T-cell (primary cell): ENCODE measurements at places on chromosomes 1 and 21. TPM values are rescaled to one million over a fixed set of nuclear protein-coding genes. Genes with fewer than 3 reads are reported as not detected.

FAM72A gene
- total RNA-seq = 1.5 TPM

PRELP gene
- total RNA-seq = not detected

HLX gene
- total RNA-seq = 0.41 TPM

BSND gene
- not detected for total RNA-seq

PLPPR4 gene
- total RNA-seq = not detected

BEND5 gene
- 7.9 TPM for total RNA-seq

GJA9 gene
- total RNA-seq = not detected

DNA sequence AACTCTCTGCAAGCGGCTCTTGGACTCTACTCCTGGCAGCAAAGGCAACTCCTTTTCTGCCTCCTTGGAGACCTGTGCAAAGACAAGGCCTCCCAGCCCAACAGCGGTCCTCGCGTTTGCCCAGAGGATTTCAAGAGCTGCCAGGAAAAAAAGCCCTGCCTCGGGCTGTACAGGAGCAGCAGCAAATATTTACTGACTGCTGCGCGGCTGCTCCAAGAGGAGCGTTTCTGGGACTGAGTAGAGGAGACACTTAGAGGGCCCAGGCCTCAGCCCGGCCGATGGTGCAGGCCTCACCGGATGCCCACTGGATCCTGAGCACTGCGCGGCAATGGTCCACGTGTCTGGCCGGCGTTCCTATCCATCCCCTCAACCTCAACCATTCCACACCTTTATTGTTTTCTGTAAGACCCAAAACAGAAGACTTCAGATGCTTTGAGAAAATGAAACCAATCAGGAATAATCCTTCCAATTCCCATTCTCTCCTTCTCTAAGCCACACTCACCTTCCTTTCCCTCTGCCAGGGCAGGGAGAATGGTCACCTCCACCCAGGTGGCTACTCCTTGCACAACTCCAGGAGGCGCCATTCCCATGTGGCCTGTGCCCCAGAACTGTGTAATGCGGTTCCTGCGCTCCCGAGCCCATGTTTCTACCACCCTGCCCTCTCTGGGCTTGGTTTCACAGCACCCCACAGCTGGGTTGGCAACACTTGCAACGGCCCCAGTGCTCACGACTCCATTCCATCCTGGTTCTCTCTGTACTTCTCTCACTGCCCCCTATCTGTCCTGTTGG lies 215.8 kb downstream of the TRABD2B start:
- DNase-seq = no peak

- DNase-seq = no peak
Measured at GRCh38 chr1:111649227-111649626, 29.6 kb downstream of the RAP1A start.

DNA sequence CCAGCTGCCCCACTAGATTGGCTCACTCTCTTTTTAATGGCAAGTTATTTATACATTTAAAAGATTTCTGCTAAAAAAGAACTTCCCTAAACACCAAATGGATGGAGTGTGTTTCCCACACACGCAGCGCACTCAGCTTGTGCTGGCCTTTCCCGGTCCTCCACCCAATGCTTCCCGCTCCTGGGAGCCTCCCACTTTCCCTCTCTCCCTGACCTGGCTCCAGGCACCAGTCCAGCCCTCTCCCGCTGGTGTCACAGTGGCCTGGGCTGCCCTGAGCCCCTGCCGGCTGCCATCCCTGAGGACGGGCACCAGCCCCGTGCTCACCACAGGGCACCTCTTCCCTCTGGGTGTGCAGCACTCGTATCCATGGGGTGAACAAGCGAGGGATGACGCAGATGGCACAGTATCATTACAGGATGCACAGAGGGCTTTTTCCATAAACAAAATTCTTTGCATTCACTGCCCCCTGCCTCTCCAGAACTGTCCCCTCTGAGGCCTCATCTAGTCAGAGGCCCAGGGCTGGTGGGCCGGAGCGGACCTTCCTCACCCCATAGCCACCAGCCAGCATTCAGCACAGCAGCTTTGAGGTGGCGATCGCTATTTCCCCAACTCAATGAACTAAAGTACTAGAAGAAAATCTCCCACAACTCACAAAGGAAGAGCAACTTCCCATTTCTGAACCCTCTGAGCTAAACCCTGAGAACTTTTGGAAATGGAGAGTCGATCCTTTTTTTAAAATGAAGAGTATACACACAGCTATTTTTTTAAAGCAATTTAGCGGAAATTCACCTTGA lies 68.5 kb downstream of the SLC37A1 start:
- DNase-seq = no peak

- DNase-seq = no peak
Measured at GRCh38 chr1:231157311-231157710, 4.5 kb upstream of the TRIM67 start.

- no peak for DNase-seq
Measured at GRCh38 chr1:110645821-110646735, 28.7 kb downstream of the KCNA3 start.

GRCh38 chr1:118298397-118298796 lies 113.4 kb upstream of the SPAG17 start:
- DNase-seq = no peak

DNA sequence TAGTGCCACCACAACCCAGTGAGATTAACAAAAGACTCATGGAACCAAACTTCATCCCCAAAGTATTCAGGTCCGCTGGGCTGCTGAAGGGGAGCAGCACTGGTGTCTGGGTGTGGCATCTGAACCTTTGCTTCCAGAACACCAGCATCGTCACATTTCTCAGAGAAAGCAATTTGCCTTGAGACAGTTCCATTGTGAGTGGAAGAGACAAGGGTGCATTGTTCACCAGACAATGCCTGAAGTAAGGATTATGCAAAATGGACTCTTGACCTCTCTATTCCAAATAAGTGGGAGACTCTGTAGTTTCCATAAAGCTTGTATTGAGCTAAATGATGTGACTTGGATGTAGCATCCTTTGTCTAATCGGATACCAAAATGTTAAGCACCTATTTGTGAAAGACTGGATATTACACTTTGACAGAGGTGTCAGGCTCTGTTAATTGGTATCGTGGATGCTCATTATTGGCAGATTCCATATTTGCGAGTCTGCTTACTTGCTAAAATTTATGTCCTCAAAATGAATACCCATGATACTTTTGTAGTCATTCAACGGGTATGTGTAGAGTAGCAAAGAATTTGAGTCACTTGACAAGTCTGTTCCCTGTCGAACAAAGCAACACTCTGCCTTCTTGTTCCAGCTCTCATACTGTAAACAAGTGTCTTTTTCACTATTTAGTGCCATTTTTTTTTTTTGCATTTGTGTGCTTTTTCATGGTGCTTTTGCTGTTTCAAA lies 75.6 kb downstream of the MRPS6 start:
- no peak for DNase-seq
